Activated CD4-positive, CD25-positive, alpha-beta regulatory T cell treated with anti-CD3 and anti-CD28 coated beads, Interleukin-2, amount 50 U/mL, for 16 hours (primary cell): ENCODE measurements at places on chromosomes 13 and 19.

DNA sequence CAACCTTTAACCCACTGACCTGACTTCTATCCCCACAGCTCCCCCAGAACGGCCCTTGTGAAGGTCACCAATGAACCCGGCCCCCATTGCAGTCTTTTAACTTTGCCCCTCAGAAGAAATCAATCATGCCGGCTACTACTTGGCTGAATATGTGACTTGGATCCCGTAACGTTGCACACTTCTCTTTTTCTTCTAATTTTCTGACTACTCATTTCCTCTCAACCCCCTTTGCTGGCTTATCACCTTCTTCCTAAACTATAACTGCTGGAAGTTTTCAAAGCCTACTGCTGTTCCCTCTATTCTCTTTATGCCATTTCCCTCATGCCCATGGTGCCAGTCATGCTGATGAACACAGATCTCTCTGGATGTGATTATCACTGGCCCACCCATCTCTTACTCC lies 367.6 kb downstream of the DNAJC15 start:
- DNase-seq = no peak

- no peak for DNase-seq
These were observed 1.3 kb upstream of the CD22 start for GRCh38 chr19:35327642-35328041.

DNA sequence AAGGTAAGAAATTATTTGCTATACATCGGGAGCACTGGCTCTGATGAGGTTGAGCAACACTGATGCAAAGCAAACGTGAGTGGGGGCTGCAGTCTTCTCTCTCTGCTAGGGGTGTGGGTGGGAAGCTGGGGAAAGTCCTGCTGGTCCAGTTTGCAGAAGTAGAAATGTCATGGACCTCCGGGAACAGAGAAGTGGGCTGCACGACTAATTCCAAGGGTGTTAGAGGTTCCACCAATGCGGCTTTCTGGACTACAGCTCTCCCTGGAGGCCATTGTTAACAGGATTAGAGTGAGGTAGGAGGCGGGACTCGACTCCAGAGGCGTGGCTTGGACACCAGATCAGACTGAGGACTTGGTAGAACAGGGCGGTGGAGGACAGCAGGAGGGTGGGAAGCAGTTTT lies 5.7 kb upstream of the FBXO27 start:
- DNase-seq = no peak

- no peak for DNase-seq
These were observed 6.4 kb upstream of the BST2 start for GRCh38 chr19:17411801-17412200.

DNA sequence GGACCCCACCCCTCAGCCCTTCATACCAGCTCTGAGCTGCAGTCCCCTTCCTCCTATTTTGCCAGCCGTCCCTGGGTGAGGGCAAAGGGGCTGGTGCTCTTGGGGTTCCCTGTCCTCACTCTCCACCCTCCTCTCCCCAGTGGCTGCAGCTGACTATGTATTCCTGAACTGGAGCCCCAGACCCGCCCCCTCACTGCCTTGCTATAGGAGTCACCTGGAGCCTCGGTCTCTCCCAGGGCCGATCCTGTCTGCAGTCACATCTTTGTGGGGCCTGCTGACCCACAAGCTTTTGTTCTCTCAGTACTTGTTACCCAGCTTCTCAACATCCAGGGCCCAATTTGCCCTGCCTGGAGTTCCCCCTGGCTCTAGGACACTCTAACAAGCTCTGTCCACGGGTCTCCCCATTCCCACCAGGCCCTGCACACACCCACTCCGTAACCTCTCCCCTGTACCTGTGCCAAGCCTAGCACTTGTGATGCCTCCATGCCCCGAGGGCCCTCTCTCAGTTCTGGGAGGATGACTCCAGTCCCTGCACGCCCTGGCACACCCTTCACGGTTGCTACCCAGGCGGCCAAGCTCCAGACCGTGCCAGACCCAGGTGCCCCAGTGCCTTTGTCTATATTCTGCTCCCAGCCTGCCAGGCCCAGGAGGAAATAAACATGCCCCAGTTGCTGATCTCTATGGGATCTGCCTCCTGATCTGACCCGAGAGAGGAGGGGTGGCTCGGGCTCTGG lies 2.4 kb downstream of the COX7A1 start:
- DNase-seq = no peak

DNA sequence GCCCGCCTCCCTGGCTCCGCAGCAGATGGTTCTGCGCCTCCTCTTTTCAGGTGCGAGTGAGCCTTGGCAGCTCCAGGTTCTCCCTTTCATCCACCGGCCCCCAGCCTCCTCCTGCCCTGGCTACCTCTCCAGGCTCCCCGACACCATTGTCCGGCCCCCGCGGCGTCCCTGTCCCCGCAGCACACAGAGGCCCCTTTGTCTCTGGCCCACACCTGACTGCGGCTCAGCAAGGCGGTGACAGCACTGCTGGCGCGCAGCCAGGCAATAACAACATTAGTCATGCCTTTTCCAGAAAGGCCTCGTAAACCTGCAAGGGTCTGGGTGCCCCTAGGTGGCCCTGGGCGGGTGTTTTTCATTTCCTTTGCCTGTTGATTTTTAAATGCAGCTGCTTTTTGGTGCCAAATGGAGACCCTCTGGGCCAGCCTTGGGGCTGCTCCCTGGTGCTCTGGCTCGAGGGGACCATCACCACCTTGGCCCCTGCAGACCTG lies 73.2 kb upstream of the MEDAG start:
- DNase-seq = no peak

DNA sequence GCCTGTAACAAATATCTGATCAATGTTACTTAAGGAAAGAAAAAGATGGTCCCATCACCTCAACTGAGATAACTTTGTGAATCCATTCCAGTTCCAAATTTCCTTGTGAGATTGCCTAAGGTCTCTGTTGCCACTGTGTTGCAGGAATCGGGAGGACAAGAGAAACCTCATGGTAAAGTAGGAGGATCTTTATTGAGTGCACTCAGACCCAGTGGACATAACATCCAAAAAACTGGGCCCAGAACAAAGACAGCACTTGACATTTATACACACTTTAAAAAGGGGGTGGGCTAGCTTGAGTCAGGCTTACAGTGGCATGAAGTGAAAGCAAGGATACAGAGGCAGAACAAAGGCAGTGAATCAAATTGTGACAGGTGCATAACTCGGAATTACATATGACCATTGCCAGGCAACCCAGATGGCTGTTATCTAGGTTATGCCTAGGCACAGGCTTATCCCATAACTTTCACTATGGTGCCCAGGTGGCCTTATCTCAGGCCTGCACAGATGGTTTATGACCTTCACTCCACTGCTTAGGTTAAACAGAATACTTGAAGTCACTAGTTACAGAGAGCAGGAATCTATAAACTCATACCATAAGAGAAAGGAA lies 459.4 kb upstream of the PCDH20 start:
- no peak for DNase-seq

GRCh38 chr19:54154603-54155345 lies 4.7 kb downstream of the LENG1 start:
- DNase-seq = no peak

DNA sequence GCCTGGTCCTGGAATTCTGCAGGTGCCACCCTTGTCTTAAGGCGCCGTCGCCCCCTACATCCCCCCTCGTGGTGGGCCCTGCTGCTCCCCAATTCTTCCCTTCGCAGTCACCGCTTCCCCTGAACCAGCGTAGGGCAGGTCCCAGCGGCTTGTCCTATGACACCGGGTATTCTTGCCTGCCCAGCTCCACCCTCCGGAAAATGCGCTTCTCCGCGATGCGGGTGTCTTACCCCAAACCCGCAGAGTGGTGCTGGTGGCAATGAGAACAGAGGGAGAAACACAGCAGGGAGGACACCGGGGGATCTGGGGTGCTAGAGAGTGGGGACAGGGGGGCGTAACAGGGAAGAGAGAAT lies 9.0 kb downstream of the ZNF808 start:
- no peak for DNase-seq

DNA sequence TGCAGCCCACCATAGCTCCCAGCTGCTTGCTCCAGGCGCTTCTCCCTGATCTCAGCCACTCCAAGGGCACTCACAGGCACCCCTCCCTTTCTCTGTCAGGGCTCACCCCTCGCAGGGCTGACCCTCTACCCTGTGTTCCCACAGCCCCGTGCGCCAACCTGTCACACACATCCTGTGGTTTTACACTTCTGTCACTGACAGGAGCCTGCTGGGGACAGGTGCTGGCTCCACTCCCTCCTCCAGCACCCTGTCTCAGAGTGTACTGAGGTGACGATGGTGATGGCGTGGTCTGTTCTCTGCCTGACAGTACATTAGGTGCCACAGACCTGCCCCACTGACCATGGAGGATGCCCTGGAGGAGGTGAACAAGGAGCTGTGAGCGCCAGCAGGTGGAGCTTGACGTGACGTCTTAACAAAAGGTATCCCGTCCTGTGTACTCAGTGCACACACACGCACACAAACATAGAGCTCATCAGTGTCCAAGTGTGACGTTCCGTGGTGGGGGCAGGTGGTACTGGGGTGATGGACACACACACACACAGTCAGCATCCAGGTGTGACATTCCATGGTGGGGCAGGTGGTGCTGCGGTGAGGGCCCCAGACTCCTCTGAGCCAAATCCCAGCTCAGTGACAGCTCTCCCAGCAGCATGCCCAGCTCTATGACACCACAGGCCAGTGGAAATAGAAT lies 20.9 kb downstream of the C19orf44 start:
- DNase-seq = no peak

DNA sequence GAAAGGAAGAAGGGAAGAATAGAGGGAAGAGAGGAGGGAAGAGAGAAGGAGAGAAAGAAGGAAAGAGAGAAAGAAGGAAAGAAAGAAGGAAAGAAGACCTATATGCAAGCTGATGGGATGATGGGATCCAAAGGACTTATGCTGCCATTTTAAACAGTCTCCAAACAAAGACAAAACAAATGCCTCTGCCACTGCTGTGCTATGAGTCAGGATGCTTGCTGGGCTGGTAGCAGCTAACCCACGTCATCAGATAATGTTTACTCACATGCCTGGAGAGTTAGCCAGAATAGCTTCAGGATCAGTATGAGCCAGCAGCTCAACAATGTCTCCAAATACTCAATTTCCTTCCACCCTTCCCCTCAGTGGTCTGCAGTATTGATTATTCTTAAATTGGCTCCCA lies 12.0 kb upstream of the ZNF274 start:
- DNase-seq = no peak

DNA sequence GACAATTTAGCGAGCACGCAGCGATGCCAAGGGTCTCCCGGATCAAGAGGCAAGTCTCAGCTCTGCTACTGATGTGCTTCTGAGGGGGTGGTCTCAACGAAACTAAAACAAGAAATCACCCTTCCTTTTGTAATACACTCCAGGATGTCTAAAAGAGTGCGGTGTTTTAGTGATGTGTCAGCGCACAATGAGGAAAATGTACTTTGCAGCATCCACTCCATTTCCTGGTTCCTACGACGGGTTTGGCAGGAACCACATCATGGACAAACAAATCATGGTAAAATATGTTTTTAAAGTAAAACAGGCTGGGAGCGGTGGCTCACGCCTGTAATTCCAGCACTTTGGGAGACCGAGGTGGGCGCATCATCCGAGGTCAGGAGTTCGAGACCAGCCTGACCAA lies 154.0 kb upstream of the TSC22D1 start:
- DNase-seq = no peak

DNA sequence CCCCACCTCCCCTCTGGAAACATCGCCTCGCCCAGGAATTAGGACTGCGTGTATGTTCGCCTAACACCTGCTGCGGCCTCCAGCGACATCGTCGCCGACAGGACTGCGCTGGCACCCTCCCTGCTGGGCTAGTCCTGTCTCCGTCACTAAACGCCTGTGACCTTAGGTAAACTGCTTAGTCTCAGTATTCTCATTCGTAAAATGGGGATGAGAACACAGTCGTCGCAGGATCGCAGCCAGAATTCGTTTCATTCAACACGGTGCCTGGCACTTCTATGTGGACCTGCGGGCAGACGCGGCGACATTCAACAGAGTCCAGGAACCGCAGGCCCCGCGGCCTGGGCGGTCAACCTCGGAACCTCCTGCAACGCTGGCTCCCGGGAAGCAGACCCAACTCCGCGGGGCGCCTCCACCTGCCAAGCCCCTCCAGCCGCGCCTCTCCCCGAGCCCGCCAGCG lies 485 bp downstream of the CRYL1 start:
- DNase-seq = no peak
